Caudate nucleus (tissue), 63 donors: ENCODE measurements at places on chromosomes 16 and 17.

DNA sequence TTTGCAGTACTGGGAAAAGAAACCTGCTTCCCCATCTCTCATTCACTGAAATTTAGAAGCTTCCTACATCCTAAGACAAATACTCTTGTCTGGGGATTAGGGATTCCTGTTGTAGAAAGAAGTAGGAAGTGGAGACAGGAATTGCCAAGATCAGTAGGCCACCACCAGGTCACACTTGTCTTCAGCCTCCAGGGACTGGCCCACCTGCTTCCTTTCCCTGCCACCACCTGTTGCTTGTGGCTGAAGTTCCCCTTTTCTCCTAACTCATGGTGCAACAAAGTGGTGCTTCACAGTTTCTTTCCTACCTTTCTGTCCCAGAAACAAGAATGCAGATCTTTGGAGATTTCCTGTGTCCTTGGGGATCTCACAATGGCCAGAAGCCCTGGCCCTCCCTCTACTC lies 82.4 kb downstream of the WNT3 start:
- no peak for DNase-seq

DNA sequence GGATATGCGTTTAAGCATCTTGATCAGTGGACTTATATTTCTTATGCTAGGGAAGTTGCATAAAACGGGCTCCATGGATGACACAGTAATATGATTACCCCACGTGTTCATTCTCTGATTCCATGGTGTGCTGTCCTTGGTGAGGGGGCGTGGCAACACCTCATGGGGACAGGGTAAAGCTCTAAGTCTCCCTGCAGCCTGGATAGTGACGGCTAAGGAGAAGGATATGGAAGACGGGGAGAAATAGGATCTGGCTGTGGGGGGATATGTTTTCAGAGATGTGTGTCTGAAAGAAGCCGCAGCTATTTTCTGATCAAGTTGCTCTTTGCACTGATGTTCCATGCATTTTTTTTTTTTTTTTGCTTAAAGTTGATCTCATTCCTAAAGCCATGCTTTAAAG lies 84.3 kb downstream of the MARCHF10 start:
- DNase-seq: no peak

DNA sequence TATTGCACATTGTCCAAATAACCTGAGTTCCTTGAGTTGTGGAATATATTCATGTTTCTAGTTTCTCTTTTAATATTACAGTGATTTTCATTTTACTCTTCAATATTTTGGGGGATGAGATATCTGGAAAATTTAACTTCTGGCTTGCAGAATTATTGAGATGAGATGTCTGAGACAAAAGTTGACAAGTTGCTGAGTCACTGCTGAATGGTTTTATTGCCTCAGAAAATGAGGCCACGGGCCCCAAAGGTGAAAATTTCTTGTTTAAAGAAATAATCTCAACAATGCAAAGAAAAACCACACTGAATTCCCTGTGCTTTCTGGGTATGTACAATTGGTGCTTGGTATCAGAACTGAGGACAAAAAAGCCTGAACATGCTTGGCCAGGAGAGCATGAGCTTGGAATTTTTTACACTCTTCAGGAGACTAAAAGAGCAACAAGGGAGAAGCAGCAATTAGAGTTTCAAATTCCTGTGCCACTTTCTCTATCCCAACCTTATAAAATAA lies 129.2 kb upstream of the TOM1L1 start:
- no peak for DNase-seq

DNA sequence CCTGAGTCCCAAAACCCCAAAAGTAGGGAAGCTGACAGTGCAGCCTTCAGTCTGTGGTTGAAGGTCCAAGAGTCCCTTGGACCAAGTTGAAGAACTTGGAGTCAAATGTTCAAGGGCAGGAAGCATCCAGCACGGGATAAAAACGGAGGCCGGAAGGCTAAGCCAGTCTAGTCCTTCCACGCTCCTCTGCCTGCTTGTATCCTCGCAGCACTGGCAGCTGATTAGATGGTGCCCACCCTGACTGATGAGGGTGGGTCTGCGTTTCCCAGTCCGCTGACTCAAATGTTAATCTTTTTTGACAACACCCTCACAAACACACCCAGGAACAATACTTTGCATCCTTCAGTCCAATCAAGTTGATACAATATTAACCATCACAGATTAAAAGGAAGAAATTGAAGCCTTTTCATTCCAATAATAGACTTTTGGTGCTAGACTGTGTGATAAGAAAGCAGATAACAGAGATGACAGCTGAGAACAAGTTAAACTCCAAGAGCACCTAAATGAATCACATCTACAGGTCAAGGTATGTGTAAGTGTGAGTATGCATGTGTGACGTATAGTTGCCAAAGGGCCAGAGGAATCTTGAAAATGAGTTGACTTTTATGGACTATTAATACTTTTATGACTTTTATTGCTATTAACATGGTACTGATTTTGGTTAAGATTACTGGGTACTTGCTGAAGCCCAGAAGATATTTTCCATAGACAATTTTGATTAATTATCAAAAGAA lies 933.5 kb upstream of the SOX9 start:
- no peak for DNase-seq
